ENCODE measurements at places on chromosomes 11 and 22.

DNA sequence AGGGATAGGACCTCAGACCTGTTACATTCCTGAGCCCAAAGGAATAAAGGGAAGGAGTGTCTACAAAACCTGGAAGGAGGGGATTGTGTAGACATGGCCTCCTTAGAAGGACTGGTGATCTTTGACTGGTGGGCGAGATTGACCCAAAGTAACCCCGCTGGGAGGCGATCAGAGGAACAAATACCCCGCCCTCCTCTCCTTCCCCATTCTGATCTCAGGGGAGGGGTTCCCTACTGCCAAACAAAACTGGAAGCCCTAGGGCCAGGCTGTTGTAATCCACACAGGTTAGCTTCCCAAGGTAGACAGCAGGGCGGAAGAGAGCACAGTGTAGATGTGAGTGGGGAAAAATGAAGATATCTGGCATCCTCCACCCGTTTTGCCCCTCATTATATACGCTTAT is 24.7 kb downstream of the NCF4 start:
- DNase-seq: no peak

GRCh38 chr11:76579056-76579751 is 91.3 kb downstream of the LRRC32 start:
- DNase-seq: no peak

DNA sequence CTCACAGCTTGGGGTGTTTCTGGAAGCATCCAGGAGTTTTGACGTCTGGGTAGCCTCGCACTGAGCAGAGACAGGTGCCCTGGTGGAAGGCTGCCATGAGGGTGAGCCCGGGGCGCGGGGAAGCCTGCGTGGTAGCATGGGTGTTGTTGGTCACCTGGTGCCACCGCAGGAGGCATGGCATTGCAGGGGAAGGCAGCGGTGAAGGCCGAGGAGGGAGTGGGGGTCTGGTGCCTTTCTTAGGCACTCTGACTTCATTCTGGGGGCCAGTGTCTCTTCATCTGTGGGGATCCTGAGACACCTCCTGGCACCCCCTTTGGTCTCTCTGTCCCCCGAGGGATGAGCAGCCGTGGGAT is 271.2 kb downstream of the TBC1D22A start:
- no peak for DNase-seq

- no peak for DNase-seq
These were observed 6.5 kb upstream of the APOBEC3H start for GRCh38 chr22:39090426-39091064.

DNA sequence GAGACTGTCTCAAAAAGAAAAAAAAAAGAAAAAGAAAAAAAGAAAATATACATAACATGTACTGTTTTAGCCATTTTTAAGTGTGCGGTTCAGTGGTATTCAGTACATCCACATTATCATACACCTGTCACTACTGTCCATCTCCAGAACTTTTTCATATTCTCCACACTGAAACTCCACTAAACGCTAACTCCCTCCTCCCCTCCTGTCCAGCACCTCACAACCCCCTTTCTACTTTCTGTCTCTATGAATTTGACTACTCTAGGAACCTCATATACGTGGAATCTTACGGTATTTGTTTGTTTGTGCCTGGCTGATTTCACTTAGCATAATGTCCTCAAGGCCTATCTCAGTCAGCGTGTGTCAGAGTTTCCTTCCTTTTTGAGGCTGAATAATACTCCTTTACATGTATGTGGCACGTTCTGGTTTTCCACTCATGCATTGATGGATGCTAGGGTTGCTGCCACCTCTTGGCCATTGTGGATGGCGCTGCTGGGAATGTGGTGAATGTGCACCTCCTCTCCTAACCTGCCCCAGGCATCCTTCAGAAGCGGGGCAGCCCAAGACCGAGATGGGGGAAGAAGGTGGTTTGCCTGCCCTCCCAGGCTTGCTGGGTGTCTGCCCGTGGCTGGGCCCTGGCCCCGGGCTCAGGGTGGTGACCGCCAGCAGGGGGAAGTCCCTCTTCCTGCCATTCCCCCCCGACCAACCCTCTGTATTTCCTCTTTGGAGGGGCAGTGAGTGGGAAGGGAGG is 60.5 kb downstream of the BCR start:
- no peak for DNase-seq

GRCh38 chr11:8252388-8252787 is 11.3 kb downstream of the LMO1 start:
- no peak for DNase-seq

DNA sequence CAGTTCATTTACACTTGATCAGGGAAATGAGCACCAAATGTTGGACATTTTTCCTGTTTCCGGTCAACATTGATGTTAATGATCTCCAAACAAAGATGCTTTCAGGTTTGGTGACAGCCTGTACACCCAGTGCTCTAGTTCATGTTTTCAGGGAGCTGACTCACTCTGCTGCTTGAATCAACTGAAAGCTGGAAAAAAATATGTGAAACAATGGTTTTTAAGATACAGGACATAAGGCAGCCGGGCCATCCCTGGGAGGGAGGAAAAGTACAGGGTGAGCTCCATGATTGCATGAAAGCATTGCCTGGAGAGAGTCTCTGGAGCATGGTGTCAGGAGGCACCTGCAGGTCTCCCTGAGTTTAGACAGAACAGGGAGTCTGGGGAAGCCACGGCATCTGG is 259.6 kb downstream of the TBC1D22A start:
- DNase-seq: no peak

GRCh38 chr11:13091373-13091772 is 82.3 kb downstream of the RASSF10 start:
- no peak for DNase-seq

GRCh38 chr11:64224151-64224890 is 1.7 kb downstream of the TRPT1 start:
- no peak for DNase-seq

GRCh38 chr11:32597921-32598320 is 14.3 kb downstream of the EIF3M start:
- no peak for DNase-seq

GRCh38 chr11:19988598-19988997 is 171.7 kb downstream of the DBX1 start:
- no peak for DNase-seq

Measured in NCI-H1048 (cell line).